GM19239 (cell line): ENCODE measurements at places on chromosomes 2 and 18.

- DNase-seq, result no peak
Measured at GRCh38 chr2:217609952-217610351, 392.8 kb downstream of the TNS1 start.

DNA sequence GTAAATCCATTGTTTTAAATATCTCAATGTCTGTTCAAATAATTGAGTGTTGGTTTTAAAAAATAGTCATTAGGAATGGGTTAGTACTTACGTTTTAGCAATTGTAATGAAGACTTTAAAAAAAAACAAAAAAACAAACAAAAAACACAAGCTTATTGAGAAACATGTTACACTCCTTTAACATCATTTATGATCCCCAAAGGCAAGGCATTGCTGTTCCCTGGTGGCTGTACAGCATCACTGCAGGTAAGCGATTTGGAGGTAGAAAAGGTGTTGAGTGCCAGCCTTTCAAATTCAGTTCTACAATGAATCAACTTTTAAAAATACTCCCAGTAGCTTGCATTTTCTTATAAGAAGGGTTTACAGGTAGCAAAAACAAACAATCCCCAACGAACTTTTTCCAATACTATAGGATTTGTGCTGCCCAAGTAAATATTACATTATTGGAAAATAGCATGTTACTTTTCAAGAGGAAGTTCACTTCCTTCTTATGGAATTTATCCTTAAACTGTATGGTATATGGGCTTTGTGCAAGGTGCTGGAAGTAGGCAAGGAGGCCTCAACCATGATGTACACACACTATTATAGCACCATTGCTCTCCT lies 27.5 kb downstream of the CNRIP1 start:
- DNase-seq, result no peak

DNA sequence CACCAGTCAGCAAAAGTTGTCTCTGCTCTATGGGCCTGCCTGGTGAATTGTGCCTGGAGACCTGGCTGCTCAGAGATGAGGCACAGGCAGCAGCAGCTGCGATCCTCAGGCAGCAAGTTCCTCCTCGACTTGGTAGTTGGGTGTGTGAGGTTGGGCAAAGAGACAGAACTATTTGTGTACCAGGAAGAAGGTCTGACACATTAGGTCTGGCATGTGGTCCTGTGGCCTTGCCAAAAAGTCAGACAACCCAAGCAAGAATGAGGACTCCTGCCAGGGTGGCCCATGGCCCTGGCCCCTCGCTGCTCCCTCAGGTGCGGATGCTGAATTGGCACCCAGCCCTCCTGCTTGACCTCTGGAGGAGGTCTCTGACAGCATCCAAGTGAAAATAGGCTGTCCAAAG lies 192.7 kb downstream of the DYSF start:
- no peak for DNase-seq

DNA sequence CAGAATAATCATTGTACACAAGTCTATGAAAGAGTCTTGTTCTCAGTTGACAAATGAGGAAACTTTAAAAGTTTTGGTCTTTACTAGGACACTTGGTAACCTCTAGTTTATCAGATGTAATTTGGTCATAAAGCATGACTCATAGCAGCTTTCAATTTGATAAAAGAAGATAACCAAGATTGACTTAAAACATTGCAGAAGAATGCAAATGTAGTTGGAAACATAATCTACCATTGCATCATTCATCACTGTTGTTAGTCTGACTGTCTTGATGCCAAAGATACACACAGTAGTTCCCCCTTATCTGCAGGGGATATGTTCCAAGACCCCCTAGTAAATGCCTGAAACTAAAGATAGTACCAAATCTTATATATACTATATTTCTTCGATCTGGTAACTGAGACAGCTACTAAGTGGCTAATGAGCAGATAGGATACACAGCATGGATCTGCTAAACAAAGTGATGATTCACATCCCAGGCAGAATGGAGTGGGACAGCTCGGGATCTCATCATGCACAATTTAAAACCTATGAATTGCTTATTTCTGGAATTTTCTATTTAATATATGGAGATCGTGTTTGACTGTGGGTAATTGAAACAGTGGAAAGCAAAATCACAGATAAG lies 131.4 kb upstream of the CCDC68 start:
- DNase-seq, result no peak

DNA sequence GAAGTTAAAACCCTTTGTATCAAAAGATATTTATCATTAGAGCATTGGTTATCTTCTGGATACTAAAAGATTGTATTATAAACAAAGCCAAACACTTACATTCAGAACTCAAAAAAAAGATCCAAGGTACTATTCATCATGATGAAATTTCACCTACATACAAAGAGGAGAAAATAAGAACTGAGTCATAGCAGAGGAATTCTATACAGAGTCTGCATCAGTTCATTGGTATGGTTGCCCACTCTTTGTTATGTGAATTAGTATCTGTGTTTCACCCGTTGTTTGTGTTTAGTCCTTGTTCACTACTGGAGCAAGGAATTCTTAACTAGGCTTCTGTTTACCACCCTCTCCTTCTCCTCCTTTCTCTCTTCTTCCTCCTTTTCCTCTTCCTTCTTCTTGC lies 157.9 kb downstream of the LNPK start:
- no peak for DNase-seq

DNA sequence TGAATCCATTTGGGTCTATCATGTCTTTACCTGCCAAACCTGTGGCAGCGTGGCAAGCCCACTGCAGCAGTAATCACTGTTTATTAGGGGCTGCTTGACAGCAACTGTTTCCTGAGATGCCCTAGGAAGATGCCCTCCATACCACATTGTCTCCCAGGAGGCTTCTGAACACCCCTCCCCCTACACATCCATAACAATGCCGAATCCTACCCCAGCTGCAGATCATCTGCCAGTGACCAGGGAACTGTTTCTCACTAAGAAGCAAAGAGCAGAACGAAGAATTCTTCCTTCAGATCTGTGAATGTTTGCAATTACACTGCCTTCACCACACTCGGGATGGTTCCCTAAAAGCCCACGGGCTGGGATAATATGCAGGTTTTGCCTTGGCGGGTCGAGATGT lies 127.8 kb downstream of the VIT start:
- DNase-seq, result no peak

GRCh38 chr18:40109252-40110049 lies 1845.6 kb upstream of the PIK3C3 start:
- no peak for DNase-seq

- DNase-seq, result no peak
Measured at GRCh38 chr2:119156891-119157773, 1.4 kb downstream of the C1QL2 start.

DNA sequence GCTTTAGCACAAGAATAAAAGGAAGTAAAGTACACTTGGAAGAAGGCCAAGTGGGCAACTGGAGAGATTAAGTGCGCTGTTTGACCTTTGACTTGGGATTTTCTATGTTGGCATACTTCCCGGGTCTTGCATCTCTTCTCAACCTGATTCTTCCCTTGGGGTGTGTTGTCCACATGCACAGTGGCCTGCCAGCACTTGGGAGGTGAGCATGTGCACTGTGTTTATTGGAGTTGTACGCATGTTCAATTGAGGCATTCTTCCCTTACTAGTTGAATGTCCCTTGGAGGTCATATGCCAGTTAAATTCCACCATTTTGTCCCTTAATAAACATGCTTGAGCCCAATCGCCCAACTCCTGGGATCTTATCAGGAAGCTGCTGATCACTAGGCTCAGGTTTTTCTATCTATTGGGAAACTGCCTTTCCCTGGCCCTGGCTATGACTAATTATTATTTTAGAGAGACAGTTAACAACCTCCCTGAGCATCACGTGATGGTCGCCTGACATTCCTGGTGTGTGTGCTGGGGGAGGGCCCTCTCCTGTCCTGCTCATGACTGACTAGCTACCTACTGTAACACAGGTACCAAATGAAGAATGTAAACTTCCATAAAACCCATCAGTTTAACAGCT lies 62.5 kb upstream of the RAPGEF4 start:
- no peak for DNase-seq

DNA sequence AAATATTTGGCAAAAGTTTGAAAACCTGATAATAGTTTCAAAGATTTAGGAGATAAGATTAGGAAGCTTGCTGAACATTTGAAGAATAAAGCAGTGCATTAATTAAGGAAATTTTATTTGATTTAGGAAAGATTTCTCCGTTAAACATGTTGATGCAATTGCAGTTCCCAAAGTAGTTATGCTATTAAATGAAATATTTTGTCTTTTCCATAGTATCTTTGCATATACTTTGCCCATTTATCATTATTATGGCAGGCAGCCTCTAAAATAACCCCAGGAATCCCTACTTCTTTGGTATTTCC lies 136.5 kb downstream of the MREG start:
- no peak for DNase-seq

GRCh38 chr2:216735668-216736067 lies 40.3 kb upstream of the IGFBP5 start:
- no peak for DNase-seq

DNA sequence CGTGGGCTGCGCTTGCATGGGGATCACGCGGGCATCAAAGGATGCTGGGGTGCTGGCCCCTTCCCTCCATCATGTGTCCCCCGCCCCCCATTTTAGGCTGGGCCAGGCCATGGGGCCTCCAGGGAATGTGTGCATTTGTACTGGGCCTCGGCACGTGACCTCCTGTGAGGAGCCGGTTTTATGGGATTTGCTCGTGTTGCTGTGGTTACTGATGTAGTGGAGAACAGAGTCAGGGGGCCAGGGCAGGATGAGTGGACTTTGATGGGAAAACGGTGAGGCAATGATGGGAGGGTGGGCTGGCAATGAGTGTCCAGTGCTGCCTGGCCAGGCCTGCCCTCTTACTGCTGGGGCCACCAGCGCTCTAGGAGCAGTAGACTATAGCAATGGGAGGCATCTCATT lies 257.7 kb downstream of the LOXHD1 start:
- no peak for DNase-seq

- DNase-seq, result no peak
Measured at GRCh38 chr2:28314968-28315367, 77.7 kb upstream of the FOSL2 start.

DNA sequence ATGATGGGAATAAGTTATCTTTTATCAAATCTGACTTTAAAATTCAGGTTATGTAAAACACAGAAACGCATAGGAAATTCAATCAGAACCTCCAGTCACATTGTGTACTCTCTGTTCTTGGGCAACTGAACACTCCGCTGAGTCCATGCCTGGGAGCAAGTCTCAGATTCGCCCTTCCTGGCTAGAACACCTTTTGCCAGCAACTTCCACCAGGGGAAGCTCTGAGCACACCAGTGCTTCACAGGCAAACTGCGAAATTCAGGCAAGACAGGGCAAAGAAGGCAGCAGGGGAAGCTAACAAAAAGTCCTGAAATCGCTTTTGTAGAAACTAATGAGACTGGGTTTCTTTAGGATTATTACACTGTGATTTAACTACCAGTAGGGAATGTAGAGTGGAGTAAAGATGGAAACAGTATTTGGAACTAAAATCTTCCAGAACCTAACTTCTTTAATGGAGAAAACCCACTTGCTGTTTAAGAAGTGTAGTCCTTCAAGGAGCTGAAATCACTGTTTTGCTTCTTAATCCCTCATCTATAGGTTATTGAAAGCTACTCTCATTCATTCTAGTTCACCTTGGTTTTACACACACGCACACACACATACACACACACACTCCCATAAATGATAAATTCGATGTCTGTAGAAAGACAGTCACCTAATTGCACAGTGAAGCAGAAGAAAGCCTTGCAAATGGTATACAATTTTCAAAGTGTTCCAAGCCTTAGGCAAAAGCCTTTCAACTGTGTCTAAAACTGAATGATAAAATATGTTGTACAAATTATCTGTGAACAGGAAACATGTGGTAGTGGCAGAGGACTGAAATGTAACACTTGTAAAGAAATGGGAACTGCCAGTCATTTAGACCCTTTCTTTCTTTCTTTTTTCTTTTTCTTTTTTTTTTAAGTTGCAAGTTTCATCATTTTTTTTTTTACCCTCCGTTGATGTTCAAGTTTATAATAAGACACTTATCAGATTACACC lies 214.5 kb downstream of the TMEM182 start:
- DNase-seq, result no peak

- no peak for DNase-seq
Measured at GRCh38 chr2:230879271-230879882, 14.6 kb downstream of the ITM2C start.

GRCh38 chr2:8252997-8253694 lies 428.7 kb upstream of the ID2 start:
- DNase-seq, result no peak

- DNase-seq, result no peak
Measured at GRCh38 chr2:128260239-128261138, 58.2 kb downstream of the HS6ST1 start.

DNA sequence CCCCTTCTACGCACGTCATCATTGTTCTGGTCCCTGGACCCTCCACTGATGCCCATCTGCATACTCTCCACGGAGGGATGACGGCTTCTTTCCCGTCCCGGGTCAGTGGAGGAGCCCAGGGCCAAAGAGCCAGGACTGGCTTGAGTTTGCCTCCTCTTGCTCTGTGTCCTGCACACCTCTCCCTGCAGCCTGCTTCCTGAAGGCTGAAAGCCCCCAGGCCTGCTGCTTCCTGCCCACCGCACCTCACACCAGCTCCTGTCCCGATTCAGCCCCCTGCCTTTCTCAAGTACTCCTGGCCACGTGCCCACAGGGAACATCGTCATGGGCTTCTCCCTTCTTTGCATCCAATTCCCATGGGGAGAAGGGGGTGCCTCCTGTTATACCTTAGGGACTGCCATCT lies 7.1 kb downstream of the ADCY3 start:
- DNase-seq, result no peak

DNA sequence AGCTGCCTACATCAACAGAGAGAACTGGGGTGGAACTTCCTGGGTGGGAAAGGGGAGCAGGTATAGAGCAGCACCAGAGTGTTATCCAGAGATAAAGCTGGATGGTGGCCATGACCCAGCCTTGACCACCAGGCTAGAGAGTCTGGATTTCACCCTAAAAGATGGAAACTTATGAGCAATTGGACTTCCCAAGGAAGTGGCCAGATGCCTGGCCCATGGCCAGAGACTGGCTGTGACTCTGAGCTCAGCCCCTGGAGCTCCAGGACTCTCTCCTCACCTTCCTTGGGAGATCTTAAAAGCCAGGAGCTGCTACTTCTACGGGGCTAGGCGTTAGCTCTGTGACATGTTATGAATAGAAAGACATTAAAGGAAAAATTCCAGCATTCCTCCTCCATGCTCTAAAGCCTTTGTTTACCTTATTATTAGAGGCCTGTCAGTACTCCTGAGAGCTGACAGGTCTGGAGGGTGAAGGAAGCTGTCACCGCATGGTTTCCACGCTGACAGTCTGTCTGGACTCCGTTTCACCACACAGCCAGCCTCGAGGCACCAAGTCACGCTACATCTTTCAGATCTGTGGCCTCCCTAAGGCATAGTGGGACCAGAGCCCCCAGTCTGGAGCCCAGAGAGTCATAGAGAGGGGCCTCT lies 260.0 kb upstream of the SIX2 start:
- DNase-seq, result no peak

- no peak for DNase-seq
Measured at GRCh38 chr2:76197842-76198448, 487.2 kb upstream of the GCFC2 start.

GRCh38 chr18:57780706-57781347 lies 22.3 kb downstream of the ATP8B1 start:
- DNase-seq, result no peak
